Stimulated activated CD4-positive, alpha-beta T cell treated with anti-CD3 and anti-CD28 coated beads, Interleukin-1b, Interleukin-23, amount 100 ng/mL, for 48 hours (primary cell): ENCODE measurements at places on chromosomes 2 and 18.

GRCh38 chr18:57025540-57025939 lies 121.3 kb upstream of the BOD1L2 start:
- no peak for DNase-seq

- DNase-seq, result no peak
Observed at GRCh38 chr18:11868230-11868629, 17.0 kb downstream of the CHMP1B start.

DNA sequence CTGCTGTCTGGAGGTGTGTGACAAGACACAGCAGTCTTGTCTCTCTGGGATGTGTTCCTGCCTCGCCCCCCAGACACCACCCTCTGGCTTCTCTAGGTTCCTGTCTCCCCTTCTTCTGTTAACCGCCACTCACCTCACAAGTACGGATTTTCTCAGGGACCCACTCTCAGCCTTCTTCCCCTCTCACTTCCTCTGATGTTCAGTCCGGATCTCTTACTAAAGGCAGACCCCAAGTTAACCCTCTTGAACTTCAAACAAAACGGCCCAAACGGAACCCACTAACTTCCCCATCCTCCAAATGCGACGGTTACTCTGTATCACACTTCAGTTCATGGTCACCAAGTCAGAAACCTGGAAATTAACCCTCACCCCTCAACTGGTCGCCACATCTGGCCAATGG lies 32.0 kb downstream of the B4GALT6 start:
- DNase-seq, result no peak

DNA sequence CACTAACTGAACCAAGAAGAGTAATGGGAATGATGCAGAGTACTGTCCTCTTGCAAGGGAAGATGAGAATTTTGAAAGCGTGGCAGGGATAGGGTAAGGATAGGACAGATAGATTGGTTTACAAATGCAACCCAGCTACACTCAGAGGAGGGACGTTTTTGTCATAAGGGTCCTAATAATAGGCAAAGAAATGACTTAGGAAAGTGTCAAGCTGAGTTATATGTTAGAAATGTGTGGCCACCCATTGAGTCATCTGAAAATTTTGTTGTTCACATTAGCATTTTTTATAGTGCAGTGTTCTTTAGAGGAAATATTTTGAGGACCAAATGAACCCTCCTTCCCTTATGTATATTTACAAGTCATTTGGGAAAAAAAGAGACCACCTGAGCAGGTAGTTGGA lies 137.5 kb downstream of the PHLPP1 start:
- DNase-seq, result no peak

- no peak for DNase-seq
Observed at GRCh38 chr2:143144813-143145455, 15.7 kb downstream of the ARHGAP15 start.

- DNase-seq, result no peak
Observed at GRCh38 chr18:25189391-25190185, 162.4 kb downstream of the ZNF521 start.

DNA sequence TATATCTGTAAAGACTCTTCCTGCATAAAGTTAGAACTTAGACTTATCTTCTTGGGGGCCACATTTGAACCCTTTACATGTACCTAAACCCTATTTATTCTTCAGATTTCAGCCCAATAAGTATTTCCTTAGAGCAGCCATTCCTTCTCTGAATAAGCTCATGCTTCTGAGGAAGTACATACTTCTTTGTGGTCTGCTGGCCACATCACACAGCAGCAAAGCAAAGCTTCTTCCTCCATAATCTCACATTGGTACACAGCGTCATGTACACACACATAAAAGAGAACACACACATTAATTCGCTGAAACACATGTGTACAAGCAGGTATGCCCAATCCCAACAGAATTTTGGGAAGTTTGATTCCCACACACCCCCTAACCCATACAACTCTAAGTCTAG lies 331.0 kb downstream of the CDH2 start:
- no peak for DNase-seq
